Stimulated activated naive CD4-positive, alpha-beta T cell treated with Interleukin-2 at 50 U/mL for 16 hours (primary cell): ENCODE measurements at places on chromosomes 5 and 9.
A peak's percentile ranks its signal among the peaks of the same experiment; 100 is the strongest.

DNA sequence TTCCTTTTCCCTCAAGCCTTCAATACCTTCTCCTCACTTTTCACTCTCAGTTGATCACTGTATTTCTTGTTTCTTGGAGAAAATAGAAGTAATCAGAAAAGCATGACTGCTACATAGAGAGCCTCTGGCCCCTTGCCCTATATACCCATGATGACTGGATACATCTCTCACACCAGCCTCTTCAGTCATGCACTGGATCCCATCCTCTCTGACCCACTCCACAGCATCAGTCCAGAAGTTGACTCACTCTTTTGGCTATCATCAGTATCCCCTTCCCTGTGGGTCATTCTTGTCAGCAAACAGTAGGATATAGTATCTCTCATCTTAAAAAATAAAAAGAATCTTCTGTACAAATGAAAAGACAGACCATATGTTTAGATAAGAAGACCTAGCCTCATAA, 32.9 kb downstream of the PTCD2 start:
- no peak for DNase-seq

DNA sequence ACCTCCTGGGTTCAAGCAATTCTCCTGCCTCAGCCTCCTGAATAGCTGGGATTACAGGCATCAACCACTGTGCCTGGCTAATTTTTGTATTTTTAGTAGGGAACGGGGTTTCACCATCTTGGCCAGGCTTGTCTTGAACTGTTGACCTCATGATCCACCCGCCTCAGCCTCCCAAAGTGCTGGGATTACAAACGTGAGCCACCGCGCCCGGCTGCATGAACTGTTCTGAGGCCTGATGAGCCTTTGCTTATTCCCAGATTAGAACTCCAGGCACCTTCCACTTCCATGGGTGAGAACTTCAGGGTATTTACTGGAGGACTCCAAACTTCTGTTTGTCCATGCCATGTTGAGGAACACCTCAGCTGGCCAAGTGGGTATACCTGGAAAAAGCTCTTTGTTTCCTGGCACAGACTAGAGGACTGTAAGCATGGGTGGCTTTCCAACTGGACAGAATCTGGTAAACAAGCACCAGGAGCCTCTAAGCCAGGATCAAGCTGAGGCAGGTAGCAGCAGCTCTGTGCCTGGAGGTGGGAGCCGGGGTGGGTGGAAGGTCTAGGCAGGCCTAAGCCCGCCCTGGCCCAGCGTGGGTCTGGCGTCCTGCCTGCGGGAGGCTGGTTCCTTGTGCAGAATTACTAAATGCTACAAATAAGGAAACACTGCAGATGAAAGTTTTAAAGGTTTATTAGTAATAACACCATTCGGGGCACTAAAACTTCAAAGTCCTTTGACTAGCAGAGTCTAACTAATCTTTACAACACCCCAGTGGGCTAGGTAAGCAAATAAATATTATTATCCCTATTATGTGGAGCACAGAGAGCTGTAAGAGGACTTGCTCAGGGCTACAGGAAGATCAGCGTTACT, 78.4 kb downstream of the SEMA5A start:
- DNase-seq: no peak

GRCh38 chr5:173755319-173755718, 132.8 kb upstream of the CPEB4 start:
- no peak for DNase-seq

GRCh38 chr9:129006328-129007034, 21.6 kb downstream of the SH3GLB2 start:
- peak; percentile 14 for DNase-seq

GRCh38 chr5:22985446-22985845, 132.3 kb upstream of the CDH12 start:
- DNase-seq: no peak

DNA sequence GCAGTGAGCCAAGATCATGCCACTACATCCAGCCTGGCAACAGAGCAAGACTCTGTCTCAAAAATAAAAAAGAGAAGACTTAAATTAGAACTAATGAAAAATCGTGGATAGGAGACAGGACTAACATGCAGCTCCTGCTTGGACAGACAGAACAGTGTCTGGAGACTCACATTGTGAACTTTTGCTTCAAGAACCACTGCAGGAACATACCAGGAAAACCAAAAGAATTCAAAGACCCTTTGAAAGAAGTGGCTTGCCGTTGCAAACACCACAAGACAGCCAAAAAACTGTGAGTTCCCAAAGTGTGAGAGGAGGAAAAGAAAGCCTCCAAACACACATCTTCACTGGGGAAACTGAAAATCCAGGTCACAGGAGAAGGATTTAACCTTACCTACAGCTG, 48.8 kb upstream of the SNAPC3 start:
- no peak for DNase-seq
